ENCODE measurements at places on chromosomes 12 and 14.

- no peak for DNase-seq
Observed at GRCh38 chr12:15443611-15444010, 121.3 kb downstream of the PTPRO start.

GRCh38 chr12:39975374-39975918 is 130.4 kb downstream of the SLC2A13 start:
- DNase-seq = no peak

DNA sequence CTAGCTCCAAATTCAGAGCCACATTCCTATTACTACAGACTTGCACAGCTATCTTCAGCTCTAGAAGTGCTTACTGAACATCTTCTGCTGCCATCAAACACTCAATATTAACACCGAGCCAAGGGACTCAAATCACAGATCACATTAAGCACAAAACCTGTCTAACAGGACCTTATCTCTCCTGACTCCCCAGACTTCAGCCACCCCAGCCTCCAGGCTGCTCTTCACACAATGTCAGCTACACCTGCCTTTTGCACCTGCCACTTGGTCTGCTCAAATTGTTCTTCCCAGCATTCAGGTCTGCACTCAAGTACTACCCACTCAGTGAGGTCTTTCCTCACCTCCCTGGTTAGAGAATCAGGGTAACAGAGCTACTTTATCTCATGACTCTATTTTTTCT is 57.1 kb downstream of the GALC start:
- no peak for DNase-seq

- DNase-seq = no peak
Observed at GRCh38 chr12:47507221-47507620, 198.6 kb downstream of the RPAP3 start.

- peak; percentile 57 for DNase-seq
Observed at GRCh38 chr12:7188562-7189397, 706 bp upstream of the PEX5 start.

DNA sequence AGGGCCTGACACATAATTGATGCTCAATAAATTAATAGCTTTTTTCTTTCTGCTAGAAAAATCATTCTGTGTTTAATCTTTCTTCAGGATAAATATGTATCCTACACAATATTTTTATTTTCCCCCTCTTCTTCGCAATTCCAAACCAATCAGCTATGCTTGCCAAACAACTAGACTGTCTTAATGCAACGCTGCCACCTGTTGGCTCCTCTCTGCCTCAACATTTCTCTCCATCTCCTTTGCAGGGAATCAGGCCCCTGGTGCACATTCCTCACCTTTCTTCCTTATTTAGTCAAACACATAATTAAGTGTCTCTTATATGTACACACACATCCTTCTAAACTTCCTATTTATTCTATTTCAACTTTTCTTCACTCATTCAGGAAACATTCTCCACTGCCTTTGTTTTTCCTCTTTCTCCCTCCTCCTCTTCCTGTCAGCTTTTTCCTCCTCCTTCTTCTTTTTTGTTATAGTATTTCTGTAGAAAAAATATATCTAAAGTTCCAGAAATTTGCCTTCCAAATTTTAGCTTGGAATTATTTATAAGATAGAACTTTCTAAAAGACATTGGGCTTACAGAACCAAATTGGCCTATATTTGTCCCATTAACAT is 406.0 kb downstream of the PRKD1 start:
- DNase-seq = no peak

DNA sequence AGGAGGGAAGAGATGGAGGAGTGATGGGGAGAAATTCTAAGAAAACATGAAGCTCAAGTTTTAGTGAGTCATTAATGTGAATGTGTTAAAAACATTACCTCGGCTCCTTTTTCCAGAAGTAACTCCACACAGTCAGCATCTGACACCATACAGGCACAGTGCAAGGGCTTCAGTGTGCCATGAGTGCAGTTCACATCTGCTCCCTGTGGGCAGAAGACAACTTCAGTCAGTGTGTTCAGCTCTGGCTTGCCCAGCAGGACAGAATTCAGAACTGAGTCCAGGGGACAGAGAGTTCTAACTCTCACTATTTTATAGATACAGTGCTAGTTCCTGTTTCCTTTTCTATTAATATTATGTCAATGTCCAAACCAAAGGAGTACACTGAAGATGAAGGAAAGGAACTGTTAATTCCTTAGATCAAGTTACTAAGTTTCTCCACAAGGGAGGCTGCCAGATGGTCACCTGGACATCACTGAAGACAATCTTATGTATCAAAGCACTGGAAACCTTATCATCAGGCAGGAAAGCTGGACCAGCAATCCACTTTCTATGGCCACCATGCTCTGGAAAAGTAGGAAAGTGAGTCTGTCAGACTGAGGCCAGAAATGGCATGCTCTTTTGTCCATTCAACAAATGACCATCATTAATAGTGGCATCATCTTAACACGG is 6.1 kb downstream of the ASB8 start:
- DNase-seq = no peak

DNA sequence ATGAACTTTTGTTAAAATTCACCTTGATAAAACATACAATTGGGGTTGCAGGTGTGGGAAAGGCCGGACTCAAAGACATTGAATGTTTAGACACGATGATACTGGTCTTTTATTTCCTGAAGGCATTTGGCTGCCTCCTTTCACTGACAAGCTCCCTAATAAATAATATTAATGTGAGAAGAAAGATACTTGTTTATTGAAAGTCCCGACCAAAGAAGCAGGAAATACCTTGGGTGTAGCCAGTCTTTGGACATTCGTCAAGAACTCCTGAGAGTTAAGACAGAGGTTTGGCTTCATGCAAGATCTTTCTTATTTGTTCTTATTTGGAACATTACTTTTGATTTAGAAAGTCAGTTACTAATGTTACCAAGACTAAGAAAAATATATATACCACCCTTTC is 1133.8 kb upstream of the SEL1L start:
- DNase-seq = no peak

DNA sequence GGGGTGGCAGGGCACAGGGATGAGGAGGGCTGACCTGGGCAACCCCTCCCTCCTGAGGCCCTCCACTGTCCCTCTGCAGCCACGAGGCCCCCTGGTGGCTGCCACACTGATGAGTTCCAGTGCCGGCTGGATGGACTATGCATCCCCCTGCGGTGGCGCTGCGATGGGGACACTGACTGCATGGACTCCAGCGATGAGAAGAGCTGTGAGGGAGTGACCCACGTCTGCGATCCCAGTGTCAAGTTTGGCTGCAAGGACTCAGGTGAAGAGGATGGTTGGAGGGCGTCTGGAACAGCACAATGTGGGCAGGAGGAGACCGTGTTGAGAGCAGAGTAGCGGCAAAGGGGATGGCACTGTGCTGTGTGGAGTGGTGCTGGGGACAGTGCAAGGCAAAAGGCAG is 25.7 kb upstream of the LRP1-AS start:
- no peak for DNase-seq

DNA sequence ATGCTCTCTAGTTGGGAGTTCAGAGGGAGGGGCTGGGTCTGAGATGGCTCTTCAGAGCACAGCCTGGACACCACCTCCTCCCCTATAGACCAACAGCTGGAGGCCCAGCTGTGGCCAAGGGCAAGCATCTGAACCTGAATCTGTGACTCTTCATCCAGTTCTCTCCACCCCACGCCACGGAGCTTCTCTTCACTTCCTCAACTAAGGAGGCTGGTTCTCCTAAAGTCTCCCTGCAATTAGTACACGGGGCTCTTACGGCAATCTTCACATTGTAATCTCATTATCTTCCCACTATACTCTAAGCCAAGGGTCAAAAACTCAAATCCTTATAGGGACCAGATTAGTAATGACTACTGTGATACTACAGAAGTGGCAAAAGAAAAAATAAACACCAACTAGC is 9.8 kb downstream of the NRDE2 start:
- no peak for DNase-seq

DNA sequence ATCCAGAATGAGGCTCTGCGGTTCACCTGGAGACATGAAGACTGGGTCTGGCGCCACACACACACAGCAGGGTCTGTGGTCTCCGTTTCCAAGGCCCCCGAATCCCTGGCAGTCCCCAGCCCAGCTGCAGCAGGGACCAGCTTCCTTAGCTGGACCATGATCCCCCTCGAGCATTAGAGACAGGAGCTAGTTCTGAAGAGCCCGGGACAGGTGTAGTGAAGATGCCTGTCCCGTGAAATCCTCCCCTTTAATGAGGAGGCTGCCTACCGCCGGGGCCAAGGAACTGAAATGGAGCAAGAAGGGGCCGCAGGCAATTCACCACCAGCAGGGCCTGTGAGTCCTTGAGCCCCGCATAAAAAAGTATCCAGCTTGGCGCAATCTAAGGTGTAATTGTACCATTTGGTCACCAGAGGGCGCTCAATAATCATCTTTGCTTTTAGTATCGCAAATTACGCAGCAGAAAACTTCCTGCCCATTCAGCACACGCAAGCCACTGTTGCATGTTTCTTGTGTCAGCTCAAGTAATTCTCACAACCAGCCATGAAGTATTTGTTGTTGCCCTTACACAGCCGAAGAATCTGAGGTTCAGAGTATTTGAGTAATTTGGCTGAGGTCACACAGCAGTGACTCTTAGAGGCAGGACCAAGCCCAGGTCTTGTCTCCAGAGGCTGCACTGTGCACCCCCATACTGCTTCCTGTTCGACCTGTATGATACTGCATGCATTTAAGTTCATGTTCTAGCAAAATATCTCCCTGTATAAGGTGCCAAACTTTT is 54.3 kb upstream of the PPP2R5C start:
- peak; percentile 72 for DNase-seq

- no peak for DNase-seq
Observed at GRCh38 chr12:56256326-56256960, 1.7 kb downstream of the ANKRD52 start.

DNA sequence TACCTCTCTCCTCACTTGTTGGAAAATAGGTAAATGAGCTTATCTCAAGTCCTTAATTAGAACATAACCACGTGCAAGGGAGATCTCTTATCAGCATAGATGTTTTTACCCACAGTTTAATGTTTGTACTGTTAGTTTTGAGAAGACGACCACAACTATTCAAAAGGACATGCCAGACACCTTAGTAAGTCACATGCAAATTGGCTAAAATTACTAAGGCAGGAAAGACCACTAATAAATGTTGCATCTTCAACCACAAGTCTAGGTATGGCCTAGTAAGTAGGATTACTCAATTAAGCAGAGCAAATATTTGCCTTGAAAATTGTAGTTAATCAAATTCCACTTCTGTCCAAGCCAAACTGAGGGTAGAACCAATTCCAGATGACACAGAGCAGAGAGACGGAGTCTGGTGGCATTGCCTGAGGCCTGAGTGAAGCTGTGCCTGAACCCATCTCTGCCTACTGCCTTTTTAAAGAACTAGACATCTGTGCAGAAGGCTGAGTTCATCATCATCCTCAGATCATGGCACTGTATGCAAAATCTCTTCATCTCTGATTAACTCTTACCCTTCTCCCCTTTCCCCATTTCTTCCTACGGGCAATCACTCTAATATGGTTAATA is 29.7 kb upstream of the CHST11 start:
- no peak for DNase-seq

DNA sequence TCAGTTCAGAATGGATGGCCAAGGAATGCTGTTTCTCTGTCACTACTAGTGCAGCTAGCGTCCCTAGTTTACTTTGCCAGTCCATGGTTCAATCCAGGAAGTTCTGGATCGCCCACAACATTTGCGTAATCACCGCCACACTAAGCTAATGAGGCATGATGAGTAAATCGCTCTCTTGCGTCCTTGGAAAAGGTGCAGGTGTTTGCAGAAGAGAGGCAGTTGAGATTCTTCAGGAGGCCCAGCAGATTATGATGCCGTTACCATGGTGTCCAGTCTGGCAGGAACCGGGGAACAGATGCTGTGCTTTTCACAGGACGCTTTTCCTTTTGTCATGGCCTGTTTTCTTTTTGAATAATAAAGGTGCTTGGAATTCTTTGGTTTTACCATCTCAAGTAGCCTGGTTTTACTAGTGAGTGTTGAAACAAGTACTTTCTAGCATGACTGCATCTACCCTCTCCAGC is 9.0 kb downstream of the TPH2 start:
- DNase-seq = no peak

DNA sequence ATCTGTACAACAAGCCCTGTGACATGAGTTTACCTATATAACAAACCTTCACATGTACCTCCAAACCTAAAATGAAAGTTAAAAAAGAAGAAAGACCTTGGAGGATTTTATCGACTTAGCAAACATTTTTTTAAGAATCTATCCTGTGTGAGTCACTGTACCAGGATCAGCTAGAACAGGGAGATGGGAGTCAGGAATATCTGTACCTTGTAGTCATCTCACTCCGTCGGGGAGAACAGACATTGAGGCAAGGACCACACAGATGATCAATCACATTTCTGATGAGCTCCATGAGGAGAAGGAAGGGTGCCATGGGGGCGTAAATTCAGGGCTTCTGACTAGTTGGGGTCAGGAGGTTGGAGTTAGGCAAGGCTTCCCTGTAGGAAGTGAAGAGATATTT is 310.6 kb downstream of the VRK1 start:
- DNase-seq = no peak

- no peak for DNase-seq
Observed at GRCh38 chr14:72619881-72620280, 274.0 kb downstream of the DPF3 start.

GRCh38 chr12:10716704-10717315 is 6.3 kb downstream of the YBX3 start:
- DNase-seq = no peak

DNA sequence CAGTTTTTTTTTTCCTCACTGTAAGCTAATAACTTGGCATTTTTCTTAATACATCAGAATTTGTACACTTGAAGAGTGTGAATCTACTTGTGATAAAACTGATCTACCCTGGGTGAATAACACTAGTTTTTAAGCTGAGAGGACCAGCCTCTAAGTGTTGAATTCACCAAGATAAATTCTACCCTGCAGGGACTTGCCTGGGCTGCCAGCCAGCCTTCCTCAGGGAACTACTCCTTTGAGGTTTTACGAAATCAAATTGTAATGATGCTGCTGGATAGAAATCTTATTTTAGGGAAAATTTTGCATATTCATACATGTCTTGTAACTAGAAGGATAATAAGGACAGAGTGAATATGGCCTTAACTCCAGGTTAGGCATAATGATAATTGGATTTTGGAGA is 1.9 kb downstream of the MED21 start:
- DNase-seq = no peak

DNA sequence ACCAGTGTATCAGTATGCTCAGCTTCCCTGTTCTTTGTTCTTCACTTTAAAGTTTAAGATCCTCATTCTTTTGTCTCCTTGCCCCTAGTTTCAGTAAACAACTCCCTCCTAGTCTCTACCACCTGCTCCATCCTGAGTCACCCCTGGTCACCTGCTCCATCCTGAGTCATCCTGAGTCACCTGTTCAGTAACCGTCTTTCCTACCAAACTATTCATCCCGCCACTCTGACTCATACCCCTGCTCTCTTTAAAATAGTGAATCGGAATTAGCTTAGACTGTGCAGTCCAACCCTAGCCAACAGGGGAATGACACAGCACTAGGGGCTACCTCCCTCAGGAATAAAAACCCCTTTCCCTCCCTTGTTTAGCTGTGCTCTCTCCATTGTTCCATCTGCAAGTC is 888.1 kb upstream of the MDGA2 start:
- no peak for DNase-seq

- DNase-seq = no peak
Observed at GRCh38 chr12:42691991-42692557, 102.5 kb upstream of the PRICKLE1 start.

GRCh38 chr14:38389681-38390080 is 133.8 kb upstream of the CLEC14A start:
- DNase-seq = no peak

Measured in CD4-positive, alpha-beta T cell treated with Interleukin-15 for 1 hour (primary cell).